ENCODE measurements at places on chromosomes 1 and 21.
A peak's percentile ranks its signal among the peaks of the same experiment; 100 is the strongest.

DNA sequence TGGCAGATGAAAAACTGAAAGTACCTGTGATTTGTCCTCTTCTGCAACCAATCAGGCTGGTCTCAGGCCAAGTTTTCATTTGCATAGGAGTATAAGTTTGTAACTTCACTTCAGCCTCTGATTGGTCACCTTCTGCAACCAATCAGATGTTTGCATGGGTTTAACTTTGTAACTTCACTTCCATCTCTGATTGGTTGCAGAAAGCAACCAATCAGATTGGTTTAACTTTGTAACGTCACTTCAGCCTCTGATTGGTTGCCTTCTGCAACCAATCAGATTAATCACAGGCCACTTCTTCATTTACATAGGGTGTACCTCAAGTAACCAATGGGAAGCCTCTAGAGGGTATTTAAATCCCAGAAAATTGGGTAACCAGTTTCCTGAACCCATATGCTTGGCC, 18.9 kb upstream of the TUT4 start:
- DNase-seq, result peak; percentile 30

- peak; percentile 49 for DNase-seq
These were observed 7.1 kb upstream of the IKBKE start for GRCh38 chr1:206463137-206463536.

DNA sequence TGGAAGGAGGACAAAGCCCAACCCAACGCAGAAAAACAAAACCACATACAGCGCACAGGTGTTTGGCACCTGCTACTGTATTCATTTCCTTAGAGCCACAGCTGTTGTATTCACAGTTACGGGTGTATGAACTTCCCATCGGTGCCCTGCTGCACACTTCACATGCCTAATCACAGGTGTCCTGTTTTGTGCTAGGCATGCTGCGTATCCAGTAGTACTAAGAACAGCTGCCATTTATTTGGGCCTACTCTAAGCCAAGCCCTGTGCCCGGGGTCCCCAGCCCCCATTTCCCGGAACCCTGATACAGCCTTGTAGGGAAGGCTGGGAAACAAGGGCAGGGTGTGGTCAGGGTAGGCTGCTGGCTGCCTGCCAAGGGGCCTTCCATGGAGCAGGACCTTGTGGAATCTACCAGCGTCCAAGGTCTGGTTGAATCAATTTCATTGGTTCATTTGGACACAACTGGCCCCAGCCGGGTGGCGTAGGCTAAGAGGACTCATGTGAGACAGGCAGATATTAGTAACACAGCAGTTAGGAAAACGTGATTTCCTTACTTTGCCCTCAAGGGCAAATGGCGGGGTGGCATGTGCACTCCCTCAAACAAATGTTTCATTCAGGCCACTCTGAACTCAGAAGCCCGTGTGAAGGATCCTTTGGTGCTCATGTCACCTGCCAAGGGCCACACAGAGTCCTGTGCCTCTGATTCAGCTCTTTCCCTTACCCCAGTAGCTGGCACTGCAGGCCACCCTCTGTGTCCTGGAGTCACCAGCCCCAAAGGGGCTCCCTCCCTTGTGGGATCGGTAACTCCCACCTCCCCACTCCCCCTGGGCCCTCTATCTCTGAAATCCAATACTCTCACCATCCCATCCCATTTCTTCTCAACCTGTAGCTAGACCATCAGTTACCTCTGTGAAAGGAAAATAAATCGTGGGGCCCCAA, 986 bp upstream of the RNF186 start:
- no peak for DNase-seq

GRCh38 chr1:33902486-33903209, 38.8 kb downstream of the HMGB4 start:
- DNase-seq, result no peak

DNA sequence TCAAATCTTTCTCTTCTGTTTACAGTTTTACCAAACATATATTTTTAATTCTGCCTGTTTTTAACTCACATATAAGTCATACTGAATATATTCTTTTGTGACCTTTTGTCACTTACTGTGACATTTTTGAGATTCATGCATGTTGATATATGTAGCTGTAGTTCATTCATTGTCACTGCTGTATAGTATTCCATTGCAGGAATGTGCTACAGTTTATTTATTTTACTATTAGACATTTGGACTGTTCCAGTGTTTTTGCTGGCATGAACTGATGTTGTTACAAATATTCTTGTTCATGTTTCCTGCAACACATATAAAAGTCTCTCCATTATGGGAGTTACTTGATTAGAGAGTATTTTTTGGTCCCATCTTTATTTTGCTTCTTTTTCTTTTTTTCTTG, 174.9 kb downstream of the DHRS3 start:
- DNase-seq, result no peak

- peak; percentile 13 for DNase-seq
These were observed 724 bp downstream of the DOCK7 start for GRCh38 chr1:62687421-62687902.

- DNase-seq, result peak; percentile 82
These were observed 12.6 kb upstream of the ADORA3 start for GRCh38 chr1:111516005-111516535.

GRCh38 chr1:76474922-76475321, 392.4 kb upstream of the ST6GALNAC5 start:
- DNase-seq, result no peak

GRCh38 chr1:85451236-85451830, 13.6 kb downstream of the DDAH1 start:
- no peak for DNase-seq

DNA sequence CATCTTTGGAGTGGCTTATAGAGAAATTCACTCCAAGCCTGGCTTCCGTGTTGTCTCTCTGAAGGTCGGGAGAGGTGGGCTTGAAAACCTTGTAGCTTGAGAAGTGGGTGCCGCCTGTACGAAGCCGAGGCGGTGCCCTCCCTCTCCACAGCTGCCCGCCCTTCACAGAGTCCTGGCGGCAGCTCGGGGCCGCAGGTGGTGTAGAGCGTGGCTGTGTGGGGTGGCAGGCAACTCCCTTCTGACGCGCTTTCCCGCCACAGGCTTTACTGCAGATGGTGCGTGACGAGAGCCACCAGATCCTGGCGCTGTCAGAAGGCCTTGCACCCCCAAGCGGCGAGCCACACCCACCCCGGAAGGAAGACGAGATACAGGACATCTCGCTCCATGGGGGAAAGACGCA, 33.1 kb upstream of the DIP2A start:
- peak; percentile 88 for DNase-seq

DNA sequence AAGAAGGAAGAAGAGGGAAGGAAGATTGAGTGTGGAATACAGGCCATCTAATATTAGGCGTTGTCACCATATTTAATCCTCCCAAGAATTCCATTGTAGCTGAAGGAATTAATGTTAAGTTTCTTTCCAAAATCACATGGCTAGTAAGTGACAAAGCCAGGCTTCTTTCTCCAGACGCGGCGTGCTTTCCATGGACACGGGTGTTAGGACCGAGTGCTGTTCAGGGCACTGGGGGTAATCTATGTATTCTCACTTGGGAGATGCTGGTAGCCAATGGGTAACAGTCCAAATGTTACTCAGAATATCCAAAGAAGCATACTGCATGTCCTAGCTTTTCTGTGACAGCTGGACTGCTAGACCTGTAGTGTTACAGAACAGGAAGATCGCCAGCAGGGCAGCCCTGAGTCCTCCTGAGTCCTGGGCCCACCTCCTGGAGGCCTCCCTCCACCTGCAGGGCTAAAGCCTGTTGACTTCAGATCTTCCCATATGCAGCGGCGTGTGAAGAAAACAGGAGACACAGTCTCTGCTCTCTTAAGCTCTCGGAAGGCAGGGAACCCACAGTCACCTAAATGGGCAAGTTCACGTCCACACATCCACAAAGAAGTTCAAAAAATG, 5.3 kb downstream of the IGSF9 start:
- no peak for DNase-seq

- no peak for DNase-seq
These were observed 22.0 kb upstream of the RNF187 start for GRCh38 chr1:228465141-228465540.

DNA sequence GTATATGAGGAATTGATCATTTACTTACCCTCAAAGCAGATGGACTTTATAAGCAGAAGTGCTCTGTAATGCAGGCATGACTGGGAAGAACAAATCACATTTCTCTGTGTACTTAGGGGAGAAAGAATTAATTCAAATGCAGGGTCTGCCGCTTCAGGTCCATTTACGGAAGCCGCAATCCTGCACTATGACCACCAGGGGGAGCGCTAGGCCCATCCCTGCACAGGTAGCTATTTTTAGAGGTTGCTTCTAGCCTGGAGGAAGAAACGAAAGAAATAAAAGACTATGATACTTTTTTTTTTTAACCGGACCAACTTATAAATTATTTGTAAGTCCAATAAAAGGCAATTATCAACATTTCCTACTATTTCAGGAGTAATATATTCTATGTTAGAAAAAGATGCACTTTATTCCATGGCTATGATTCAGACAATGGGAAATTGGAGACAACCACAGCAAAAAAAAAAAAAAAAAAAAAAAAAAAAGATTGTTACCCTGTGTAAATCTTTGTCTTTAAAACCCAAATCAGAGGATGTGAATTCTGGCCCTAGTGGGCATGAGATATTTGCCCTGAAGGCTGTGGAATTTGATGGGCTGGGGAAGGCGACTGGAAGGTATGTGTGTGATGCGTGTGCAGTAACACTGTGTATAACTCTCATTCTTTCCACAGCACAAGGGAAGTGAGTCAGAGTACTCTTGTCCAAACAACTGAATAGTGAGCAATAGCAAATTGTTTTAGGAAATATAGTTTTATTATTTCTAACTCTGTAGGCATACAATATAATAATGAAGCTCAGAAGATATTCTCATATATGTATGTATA, 12.9 kb upstream of the FYB2 start:
- DNase-seq, result peak; percentile 72

- no peak for DNase-seq
These were observed 9.8 kb downstream of the PAX7 start for GRCh38 chr1:18640228-18641004.

GRCh38 chr1:19400875-19401534, 84.3 kb downstream of the CAPZB start:
- DNase-seq, result no peak

DNA sequence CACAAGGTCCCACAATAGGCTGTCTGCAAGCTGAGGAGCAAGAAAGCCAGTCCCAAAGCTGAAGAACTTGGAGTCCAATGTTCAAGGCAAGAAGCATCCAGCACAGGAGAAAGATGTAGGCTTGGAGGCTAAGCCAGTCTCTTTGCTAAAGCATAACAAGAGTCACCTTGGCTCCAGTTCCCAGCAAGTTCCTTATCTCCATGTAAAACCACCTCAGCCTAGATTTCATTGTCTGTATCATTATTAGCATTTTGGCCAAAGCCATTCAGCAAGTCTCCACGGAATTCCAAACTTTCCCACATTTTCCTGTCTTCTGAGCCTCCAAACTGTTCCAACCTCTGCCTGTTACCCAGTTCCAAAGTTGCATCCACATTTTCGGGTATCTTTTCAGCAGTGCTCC, 36.9 kb downstream of the PIGM start:
- no peak for DNase-seq

- no peak for DNase-seq
These were observed 29.7 kb downstream of the XCL1 start for GRCh38 chr1:168606096-168606495.

- no peak for DNase-seq
These were observed 62.3 kb downstream of the PTGS2 start for GRCh38 chr1:186617926-186618325.

- DNase-seq, result no peak
These were observed 2.6 kb downstream of the CAPN8 start for GRCh38 chr1:223662943-223663342.

DNA sequence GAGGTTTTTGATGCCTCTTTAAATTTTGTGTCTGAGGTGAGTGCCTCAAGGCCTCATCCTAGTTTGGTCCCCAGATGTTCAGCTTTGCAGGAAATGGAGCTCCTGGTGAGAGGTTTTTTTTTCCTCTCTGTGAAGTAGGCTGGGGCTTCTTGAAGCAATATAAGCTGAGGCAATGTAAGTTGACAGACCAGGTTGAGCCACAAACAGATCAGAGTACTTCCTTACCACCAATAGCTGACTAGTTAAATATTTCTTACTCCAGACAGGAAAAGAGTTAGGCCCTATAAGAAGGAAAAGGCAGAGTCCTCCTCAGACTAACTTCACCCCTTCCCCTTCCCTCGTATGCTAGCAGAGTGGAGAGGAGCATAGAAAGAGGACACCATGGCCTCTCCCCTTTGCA, 341.0 kb downstream of the LMO4 start:
- no peak for DNase-seq

- DNase-seq, result no peak
These were observed 373.9 kb upstream of the SPAG17 start for GRCh38 chr1:118558933-118559332.
